ENCODE measurements at places on chromosomes 11 and 22. TPM values are rescaled to one million over a fixed set of nuclear protein-coding genes. Genes with fewer than 3 reads are reported as not detected.

GRCh38 chr11:7587712-7588111, 73.9 kb downstream of the PPFIBP2 start:
- no peak overlapping the region for H3K27ac ChIP-seq
- H3K4me1 ChIP-seq: peaks cover 23% of the 10 kb centered on the region
- no peaks in the 10 kb centered on the region for H3K36me3 ChIP-seq
- H3K4me3 ChIP-seq: no peak overlapping the region
- no peaks in the 10 kb centered on the region for H3K27me3 ChIP-seq

- H3K27me3 ChIP-seq: peaks cover 25% of the 10 kb centered on the region
- DNase-seq: no peak
- H3K4me3 ChIP-seq: peak within 1 kb of the TSS; percentile 57
- H3K27ac ChIP-seq: no peak within 1 kb of the TSS
- peaks cover 16% of the 10 kb centered on the region for H3K4me1 ChIP-seq
Observed at GRCh38 chr22:50261615-50262459, at the start of gene MAPK12. Gene MAPK12 (minus strand): TSS chr22:50261683. CDS start chr22:50261509, 174 bp downstream.

DNA sequence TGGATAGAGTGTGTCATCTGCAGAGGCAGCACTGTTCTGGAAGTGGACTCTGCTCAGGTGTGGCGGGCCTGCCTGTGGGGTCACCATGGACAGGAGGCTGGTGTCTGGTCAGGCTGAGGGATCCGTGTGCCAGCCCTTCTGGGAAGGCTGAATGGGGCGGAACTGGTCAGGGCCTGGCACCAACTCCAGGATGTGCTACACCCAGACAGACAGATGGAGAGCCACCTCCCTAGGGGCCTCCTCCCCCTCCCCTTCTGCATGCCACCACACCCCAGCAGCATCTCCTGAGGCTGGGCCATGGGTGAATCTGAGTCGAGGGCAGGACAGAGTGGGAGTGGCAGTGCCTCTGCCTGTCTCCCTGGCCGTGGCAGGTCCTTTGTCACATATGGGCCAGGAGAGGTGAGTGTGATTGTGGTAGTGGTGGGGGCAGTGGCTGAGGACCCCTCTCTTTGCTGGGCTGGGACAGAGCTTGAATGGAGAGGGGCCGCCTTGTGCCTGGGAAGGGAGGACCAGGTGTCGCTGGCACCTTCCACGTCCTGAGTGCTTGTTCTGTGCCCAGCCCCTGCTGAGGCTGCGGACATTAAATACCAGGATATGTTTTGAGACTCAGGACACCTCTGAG, 29.1 kb downstream of the ST3GAL4 start:
- H3K27ac ChIP-seq: no peak overlapping the region
- no peaks in the 10 kb centered on the region for H3K27me3 ChIP-seq
- H3K4me3 ChIP-seq: no peak overlapping the region
- DNase-seq: no peak
- no peaks in the 10 kb centered on the region for H3K36me3 ChIP-seq

DNA sequence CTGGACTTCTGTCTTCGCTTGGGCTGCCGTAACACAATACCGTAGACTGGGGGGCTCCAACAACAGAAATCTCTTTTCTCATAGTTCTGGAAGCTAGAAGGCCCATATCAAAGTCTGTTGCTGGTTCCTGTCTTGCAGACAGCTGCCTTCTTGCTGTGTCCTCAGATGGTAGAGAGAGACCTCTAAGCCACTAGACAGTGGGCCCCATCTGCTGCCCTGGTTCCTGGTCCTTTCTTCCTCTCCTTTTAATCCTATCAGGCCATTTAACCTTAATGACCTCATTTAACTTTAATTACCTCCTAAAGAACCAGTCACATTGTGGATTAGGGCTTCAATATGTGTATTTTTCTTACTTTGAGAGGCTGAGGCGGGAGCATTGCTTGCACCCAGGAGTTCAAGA, 9.4 kb downstream of the CEP164 start:
- no peaks in the 10 kb centered on the region for H3K4me1 ChIP-seq
- H3K4me3 ChIP-seq: no peak overlapping the region
- H3K27me3 ChIP-seq: no peaks in the 10 kb centered on the region
- H3K36me3 ChIP-seq: peaks cover 52% of the 10 kb centered on the region

GRCh38 chr22:29269230-29269604, 1.1 kb downstream of the EWSR1 start:
- no peak for DNase-seq
- H3K27me3 ChIP-seq: no peaks in the 10 kb centered on the region
- peaks cover 58% of the 10 kb centered on the region for H3K4me1 ChIP-seq

DNA sequence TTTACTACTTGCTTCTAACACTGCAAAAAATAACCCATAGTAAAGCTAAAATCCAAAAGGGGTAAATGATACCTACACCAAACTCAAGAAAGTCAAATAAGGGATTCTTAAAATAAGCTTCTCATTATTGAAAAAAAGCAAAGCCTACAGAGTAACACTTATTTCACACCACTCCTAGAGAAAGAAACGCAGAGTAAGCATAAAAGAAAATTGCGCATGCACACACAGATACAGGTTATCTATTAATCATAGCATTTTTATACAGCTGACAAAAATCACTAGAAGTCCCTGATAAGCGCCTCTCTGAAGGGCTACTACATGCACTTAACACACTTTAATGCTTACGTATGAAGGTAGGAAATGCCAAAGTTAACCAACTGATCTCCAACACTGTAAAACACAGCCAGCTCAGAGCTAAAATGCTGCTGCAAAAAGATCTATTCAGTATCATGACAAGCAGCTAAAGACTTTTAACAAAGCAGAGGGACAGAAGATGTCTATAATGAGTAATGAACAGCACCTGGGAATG, 14.0 kb downstream of the RBFOX2 start:
- H3K27ac ChIP-seq: peak overlapping the region; percentile 8
- DNase-seq: no peak
- H3K36me3 ChIP-seq: no peaks in the 10 kb centered on the region
- no peak overlapping the region for H3K4me3 ChIP-seq

DNA sequence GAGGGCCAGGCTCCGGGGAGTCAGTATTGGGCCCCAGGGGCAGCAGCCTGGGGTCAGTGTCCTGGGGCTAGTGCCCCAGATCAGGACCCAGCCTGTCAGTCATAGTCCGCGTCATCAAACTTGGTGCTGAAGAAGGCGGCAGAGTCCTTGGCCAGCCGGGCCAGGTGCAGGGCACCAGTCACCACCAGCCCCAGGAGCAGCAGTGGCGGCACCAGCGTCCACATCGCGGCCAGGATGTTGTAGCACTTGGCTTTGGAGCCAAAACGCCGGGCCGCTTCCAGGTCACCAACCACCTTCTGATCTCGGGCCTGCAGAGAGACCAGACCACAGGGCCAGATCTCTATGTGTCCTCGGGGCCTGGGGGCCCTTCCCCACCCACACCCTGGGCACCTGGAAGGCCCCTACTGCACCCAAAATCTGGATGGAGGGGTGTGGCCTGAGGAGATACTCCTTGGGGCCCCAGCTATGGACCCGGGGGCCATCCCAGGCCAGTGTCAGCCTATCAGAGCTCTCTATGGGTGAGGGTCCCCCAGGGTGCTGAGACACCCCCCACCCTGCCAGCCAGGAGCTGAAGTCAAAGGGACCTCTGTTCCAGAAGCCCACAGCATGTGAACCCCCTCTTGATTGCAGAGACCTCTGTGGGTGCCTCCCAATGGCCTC, 790 bp downstream of the IFITM5 start:
- no peak overlapping the region for H3K27ac ChIP-seq
- no peak overlapping the region for H3K4me3 ChIP-seq
- peaks cover 12% of the 10 kb centered on the region for H3K4me1 ChIP-seq
- DNase-seq: peak; percentile 49

DNA sequence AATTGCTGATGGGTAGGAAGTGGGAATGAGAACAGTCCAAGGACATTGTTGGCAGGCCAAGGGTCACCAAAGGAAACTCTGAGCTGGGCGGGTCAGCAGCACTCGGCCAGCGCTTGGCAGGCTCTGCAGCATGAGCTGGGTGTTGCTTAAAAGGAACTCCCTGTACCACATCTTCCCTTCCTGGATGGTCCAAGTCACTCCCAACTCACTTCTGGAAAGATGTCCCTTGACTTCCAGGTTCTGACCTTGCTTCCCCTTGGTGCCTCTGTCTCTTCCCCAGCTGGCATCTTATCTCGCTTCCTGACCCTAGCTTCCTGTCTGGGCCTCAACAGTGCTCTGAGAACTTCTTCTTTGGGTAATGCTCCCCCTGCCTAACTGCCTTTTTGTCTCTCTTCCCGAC, 24.8 kb upstream of the SWAP70 start:
- H3K36me3 ChIP-seq: no peaks in the 10 kb centered on the region
- peak; percentile 53 for DNase-seq
- H3K27ac ChIP-seq: peak overlapping the region; percentile 53

DNA sequence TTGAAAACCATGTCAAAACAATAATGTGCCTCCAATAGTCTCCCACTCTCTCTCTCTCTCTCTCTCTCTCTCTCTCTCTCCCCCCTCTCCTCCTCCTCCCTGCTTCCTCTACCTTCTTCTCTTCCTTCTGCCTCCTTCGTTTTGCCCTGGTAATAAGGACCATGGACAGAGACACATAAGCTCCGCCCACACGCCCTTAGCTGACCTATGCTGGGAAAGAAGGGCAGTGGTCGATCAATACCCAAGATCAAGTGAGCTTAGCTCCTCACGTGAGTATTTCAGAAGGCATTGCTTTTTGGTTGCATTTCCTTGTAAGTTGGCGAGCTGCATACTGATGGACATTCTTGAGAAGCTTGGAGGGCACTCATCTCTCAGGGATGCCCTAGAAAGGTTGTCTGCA, 194.8 kb downstream of the MIAT start:
- no peaks in the 10 kb centered on the region for H3K27me3 ChIP-seq
- no peak overlapping the region for H3K27ac ChIP-seq
- DNase-seq: no peak
- H3K4me1 ChIP-seq: no peaks in the 10 kb centered on the region

DNA sequence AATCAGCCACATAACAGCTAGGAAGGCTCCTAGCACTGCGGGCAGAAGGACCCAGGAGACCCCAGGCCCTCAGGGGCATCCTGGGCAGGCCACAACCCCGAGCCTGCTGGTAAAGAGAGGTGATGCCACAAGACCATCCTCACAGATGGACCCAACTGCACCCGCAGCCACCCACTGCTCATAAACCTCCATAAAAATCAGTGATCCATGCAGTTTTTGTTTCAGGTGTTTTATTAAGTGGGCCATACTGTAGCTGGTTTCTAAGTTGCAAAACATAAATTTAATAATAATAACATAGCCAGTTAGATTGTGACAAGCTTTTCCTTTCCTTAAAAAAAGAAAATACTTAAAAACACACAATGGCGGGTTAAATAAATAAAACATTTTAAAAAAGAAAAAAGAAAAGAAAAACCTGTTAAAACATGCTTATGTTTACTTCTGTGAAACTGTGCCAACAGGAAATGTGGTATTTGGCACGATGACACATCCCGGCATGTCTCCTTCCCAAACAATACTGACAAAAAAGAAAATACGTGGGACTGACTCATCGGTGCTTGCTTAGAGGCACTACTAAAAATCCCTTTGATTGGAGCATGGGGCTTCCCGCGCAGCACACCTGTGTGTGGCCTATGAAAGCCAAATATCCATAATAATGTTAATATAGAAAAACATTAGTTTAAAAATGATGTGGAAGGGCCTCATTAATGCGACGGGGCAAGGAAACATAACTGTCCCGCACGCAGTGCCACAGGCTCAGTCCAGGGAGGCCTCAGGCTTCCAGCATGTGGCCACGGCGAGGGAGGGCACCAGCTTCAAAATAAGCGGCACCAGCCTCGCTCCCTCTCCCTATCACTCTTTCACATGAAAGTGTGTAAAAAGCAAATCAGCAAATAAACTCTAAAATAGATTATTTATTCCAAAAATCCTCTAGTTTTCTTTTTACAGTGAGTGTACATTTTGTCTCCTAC, 47.5 kb upstream of the SCUBE2 start:
- no peak overlapping the region for H3K4me3 ChIP-seq
- DNase-seq: no peak

GRCh38 chr11:1460986-1461825, 25.4 kb downstream of the MOB2 start:
- H3K4me1 ChIP-seq: peaks cover 24% of the 10 kb centered on the region
- H3K27me3 ChIP-seq: no peaks in the 10 kb centered on the region
- H3K4me3 ChIP-seq: peak overlapping the region; percentile 21
- DNase-seq: no peak

DNA sequence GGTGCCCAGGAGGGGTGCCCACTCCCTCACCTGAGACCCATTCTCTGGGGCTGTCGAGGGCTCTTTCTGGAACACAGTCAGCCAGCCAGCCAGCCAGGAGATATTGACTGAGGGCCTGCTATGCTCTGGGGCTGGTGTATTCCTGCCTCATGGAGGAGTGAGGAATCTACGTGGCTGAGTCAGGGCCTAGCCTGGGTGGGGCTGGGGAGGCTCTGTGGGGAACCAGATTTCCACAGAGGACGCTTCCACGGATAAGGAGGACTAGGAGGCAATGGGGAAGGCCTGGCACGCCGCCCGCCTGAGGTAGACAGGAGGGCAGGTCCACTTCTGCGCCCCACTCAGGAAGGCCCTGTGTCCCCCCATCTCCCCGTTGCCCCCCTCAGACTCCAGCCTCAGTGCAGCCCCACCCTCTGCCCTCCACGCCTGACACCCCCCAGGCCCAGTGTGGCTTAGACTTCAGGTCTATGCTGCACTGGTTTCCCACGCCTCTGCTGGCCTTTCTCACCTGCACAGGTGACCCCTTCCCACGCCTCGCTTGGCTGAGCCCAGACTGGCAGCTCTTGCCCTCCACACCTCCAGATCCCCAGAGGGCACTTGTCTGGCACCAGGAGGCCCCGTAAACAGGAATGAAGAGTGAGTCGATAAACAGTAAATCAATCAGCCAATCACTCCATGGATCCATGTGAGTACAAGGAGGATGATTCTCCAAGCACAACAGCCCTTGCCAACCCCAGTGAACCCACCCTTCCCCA, 37.5 kb downstream of the MACROD1 start:
- H3K27ac ChIP-seq: no peak overlapping the region
- DNase-seq: no peak
- H3K27me3 ChIP-seq: no peaks in the 10 kb centered on the region
- H3K4me3 ChIP-seq: no peak overlapping the region

- H3K27me3 ChIP-seq: peaks cover 16% of the 10 kb centered on the region
- peaks cover 15% of the 10 kb centered on the region for H3K36me3 ChIP-seq
- peak overlapping the region; percentile 73 for H3K27ac ChIP-seq
- H3K4me1 ChIP-seq: peaks cover 60% of the 10 kb centered on the region
Observed at GRCh38 chr22:45552580-45553350, 50.1 kb downstream of the FBLN1 start.

- H3K27me3 ChIP-seq: peaks cover 47% of the 10 kb centered on the region
- H3K27ac ChIP-seq: no peak overlapping the region
- H3K4me3 ChIP-seq: no peak overlapping the region
- peak; percentile 59 for DNase-seq
- peaks cover 16% of the 10 kb centered on the region for H3K4me1 ChIP-seq
- H3K36me3 ChIP-seq: no peaks in the 10 kb centered on the region
Observed at GRCh38 chr22:44328326-44328725, 15.6 kb upstream of the SHISAL1 start.

- DNase-seq: peak; percentile 81
- H3K27me3 ChIP-seq: peaks cover 98% of the 10 kb centered on the region
- peaks cover 20% of the 10 kb centered on the region for H3K4me1 ChIP-seq
- H3K36me3 ChIP-seq: no peaks in the 10 kb centered on the region
- peak overlapping the region; percentile 6 for H3K27ac ChIP-seq
Observed at GRCh38 chr22:19766511-19767426, 6.2 kb downstream of the TBX1 start.

Gene GRAP2
- 9.5 TPM for total RNA-seq

Gene SCGB1D2
- total RNA-seq: not detected

Gene TESMIN
- 1.9 TPM for total RNA-seq

Gene NPAS4
- total RNA-seq: not detected

Gene POTEH
- total RNA-seq: not detected

All from lower lobe of right lung (tissue), 2 donors.